CD8-positive, alpha-beta T cell (primary cell): ENCODE measurements at places on chromosomes 2 and 18. TPM values are rescaled to one million over a fixed set of nuclear protein-coding genes. Genes with fewer than 3 reads are reported as not detected.
A peak's percentile ranks its signal among the peaks of the same experiment; 100 is the strongest.

DNA sequence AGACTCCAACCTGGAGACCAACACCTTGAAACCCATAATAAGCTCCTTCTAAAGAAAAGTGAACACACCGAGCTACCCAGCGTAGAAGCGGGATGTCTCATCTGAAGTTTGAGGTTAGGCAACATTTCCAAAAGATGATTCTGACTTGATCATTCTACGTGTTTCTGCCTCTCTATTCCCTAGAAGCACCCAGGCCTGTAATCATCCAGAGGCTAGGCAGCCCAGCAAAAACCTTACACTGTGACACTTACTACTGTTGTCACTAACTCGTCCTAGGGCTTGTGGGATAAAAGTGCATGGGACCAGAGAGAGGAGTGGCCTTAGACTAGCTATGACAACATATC lies 1.4 kb downstream of the ZBTB14 start:
- no peak for DNase-seq

The DCDC2C gene
- total RNA-seq = not detected

The MC2R gene
- not detected for total RNA-seq

DNA sequence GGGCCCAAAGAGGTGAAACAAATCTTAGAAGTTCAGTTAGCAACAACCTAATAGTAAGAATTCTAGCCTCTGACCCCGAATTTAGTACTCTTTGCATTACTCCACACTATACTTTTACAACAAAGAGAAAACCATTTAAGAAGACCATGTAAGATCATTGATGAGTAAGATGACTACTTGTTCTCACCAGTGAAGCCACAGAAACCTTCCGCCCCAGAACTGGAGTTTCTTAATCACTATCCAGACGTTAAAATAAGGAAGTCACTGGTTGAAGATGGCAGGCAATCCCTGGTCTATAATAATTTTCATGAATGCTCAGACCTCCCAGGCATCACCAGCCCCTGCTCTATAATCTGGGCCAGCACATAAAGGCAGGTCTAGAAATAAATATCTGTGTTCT lies 95.0 kb downstream of the TMEM163 start:
- DNase-seq = no peak

The HSBP1L1 gene
- total RNA-seq = 20.4 TPM

The MEMO1 gene
- total RNA-seq = 34.5 TPM

DNA sequence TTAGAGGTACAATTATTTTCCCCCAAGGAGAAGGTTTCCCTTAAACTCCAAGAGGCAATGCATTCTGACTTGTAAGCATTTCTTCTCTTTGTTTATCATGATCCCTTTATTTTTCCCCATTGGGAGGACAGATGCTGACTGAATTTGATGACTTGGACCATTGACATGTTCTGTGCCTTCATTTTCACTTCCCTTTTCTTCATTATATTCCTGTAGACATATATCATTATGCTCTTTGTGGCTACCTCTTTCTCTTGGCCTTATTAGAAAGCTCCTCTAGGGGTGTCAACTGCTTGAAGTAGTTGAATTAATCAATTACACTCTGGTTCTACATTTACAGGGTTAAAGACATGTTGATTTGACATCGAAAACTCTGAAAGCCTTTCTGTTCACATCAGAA lies 330.0 kb upstream of the DCC start:
- no peak for DNase-seq

The UCN gene
- 1.2 TPM for total RNA-seq

The ACVR1C gene
- total RNA-seq = 2.3 TPM

- no peak for DNase-seq
Observed at GRCh38 chr2:128607440-128607839, 288.8 kb upstream of the HS6ST1 start.

The CDH2 gene
- total RNA-seq = not detected

The VIT gene
- not detected for total RNA-seq

The ACKR3 gene
- total RNA-seq = 0.50 TPM

- DNase-seq = no peak
Observed at GRCh38 chr18:28404694-28405093, 227.8 kb upstream of the CDH2 start.

The SLC4A5 gene
- 8.0 TPM for total RNA-seq

GRCh38 chr18:30142248-30142647 lies 900.3 kb downstream of the DSC3 start:
- DNase-seq = no peak

GRCh38 chr2:166180951-166181812 lies 53.4 kb upstream of the SCN1A start:
- DNase-seq = no peak

- DNase-seq = no peak
Observed at GRCh38 chr2:36727550-36727949, 31.0 kb downstream of the VIT start.

DNA sequence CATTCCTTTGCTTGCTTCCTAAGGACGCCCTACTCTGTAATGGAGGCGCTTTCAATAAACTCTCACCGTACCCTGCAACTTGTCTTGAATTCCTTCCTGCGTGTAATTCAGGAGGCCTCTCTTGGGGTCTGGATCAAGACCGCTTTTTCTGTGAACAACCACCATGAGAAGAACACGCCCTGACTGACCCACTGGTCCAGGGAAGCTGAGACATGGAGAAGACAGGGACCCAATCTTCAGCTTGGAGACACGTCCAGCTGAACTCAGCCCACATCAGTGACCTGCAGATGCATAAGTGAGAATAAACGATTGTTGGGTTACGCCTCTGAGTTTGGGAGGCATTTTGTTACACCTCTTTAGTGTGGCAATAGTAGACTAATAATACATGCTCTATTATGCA lies 7.8 kb upstream of the NARS1 start:
- DNase-seq = no peak

DNA sequence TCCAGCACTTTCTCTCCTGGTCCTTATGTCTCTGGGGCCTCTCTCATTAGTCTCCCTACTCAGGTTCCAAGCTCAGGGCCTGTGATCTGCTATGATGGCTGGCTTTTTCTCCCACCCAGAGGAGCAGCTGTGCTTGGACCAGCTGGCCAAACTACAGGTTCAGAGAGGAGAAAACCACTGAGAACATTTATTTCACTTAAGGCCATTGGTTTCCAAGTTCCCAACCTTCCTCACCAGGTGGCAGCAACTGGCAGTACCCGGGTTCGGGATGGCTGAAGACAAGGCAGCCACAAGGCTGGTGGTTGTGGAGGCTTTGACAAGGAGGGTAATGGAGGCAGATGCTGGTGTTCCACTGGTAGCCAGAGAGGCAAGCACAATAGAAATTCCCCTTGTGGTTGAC lies 29.9 kb upstream of the SELENOI start:
- no peak for DNase-seq

DNA sequence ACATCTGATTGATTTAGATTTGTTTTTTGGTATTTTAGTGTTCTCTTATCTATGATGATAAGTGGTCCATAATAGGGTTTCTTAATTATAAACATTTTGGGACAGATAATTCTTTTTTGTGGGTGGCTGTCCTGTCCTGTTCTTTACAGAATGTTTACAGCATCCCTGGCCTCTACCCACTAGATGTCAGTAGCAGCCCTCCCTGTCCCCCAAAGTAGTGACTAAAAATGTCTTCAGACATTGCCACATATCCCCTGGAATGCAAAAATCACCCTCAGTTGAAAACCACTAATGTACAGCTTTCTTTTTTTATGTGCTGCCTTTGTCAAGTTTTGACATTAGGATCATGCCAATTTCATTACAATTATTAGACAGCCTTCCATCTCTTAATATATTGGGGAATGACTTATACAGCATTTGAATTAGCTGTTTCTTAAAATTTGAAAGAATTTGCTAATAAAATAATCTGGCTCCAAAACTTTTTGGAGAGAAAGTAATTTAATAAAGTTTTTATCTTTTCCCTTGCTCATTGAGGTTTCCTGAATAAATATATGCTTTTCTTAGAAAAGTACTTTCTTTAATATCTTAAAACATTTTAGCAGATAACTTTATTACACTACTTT lies 19.5 kb downstream of the WIPF1 start:
- peak; percentile 81 for DNase-seq

- no peak for DNase-seq
Observed at GRCh38 chr2:129061069-129061768, 742.6 kb upstream of the HS6ST1 start.

The SLC8A1 gene
- not detected for total RNA-seq

- DNase-seq = no peak
Observed at GRCh38 chr2:235195921-235196320, 244.1 kb downstream of the SH3BP4 start.

The APCDD1 gene
- not detected for total RNA-seq

GRCh38 chr2:204655101-204655500 lies 109.8 kb downstream of the PARD3B start:
- no peak for DNase-seq

The NYAP2 gene
- total RNA-seq = not detected

The ARL4C gene
- 484 TPM for total RNA-seq

DNA sequence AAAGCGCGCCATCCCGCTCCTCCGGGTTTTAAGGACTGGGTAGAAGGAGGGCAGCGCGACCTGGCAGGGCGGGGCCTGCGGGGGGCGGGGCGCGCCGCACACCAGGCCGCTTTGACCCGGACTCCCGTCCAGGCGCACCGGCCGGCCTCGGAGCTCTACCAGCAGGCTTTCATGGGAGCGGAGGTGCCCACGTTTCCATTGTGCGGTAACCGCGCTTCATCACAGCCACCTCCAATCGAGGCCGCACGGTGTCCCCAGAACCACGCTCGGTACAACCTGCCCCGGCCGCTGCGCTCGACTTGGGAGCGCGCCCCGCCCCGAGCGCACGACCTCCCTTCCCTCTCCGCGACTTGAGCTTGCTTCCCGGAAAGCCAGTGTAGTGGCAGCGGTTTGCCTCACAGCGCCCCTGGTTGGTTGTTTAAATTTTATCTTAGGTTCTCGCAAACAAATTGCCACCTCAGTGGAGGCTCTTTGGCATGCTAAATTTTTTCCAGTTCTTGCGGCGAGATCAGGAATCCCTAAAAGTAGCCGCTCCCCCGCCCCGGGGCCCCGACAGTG lies 280 bp upstream of the CYP1B1 start:
- DNase-seq = no peak

- DNase-seq = no peak
Observed at GRCh38 chr2:224310943-224311625, 90.8 kb downstream of the FAM124B start.

GRCh38 chr2:153163055-153163454 lies 315.5 kb downstream of the RPRM start:
- DNase-seq = no peak

The XIRP2 gene
- total RNA-seq = not detected
